Muscle of leg (tissue), 16 donors: ENCODE measurements at places on chromosomes 12 and 14. TPM values are rescaled to one million over a fixed set of nuclear protein-coding genes. Genes with fewer than 3 reads are reported as not detected.

DNA sequence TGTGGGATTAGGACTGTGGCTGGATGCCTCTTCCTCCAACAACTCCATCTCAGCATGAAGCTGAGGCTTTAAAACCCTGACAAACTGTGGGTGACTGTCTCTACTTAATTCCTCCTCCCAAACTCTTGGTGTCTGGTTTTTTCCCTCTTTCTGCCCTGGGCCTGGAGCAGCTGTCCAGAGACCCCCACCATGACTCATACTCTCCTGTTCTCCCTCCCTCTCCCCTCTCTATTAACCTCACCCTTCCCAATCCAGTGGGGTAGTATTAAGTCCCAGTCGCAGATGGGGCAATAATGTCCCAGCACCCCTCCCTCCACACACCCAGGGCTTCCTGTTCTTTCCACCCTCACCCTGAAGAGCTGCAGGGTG, 2.0 kb upstream of the DNAJC14 start:
- peak; percentile 74 for DNase-seq

DCP1B gene
- polyA plus RNA-seq = 11.1 TPM

DNA sequence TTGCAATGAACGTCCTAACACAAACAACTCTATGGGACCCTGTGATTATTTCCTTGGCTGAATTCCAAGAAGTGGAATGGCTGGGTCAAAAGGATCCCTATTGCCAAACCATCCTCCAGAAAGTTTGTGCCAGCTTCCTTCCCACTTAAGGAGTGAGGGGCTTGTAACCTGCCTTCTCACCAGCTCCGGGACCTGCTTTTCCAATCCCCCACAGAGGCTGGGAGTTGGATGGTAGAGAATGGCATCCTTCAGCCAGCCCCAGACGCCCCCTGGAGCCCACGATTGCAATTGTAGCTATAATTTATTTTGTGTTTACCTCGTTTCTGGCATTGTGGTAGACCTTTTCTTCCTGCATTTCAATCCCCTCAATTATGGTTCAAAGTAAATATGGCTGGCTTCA, 9.7 kb upstream of the ZDHHC22 start:
- no peak for DNase-seq

DPF3 gene
- polyA plus RNA-seq = 1.8 TPM

GRCh38 chr14:24095271-24096068, 1.4 kb downstream of the PCK2 start:
- peak; percentile 41 for DNase-seq

DNA sequence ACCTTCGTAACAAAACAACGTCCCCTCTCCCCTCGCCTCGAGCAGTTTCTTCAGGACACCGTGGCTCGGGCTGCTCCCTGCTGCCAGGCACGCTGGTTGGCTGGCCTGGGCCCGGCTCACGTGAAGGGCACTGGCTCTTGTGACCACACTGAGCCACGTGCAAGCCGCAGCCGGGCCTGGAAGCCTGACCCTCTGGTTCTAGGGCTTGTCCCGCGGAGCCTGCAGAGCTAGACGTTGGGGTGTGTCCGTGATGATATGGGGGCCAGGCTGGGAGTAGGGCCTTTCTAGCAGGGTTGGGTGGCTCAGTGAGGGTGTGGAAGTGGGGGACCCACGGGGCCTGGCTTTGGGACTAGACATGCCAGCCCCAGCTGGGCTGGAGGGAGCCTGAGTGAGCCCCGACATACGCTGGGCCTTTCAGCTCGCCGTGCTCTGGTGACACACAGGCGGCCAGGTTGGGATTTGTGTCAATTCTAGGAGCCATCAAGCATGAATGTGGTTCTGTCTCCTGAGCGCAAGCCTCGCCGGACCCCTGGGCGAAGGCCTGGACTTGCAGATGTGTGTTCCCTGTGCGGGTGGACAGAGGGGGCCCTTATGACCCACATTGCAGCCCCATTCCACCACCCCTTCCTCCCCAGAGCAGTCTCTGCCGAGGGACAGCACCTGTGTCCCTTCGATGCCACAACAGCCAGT, 13.6 kb upstream of the AMN start:
- DNase-seq = no peak

DNA sequence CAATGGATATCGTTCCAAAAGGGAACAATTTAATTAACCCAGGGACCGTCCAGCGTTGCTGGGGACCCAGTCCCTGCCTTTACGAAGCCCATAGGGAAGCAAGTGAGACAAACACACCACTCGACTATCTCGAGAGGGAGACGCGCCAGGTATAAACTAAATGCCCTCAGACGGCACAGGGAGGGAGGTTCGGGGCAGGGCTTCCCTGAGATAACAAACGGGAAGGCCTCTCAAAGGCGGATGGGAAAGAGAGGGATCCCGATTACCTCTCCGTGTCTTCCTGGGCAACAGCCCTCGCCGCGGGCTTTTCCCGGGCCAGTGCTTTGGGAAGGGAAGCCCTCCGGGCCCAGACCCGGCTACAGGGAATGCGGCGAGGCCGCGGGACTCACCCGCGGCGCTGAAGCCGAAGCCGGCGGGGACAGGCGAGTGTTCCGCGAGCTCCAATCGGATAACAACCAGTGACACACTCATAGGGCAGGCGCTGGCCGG, 390 bp downstream of the BRAP start:
- DNase-seq = peak; percentile 15

- no peak for DNase-seq
Observed at GRCh38 chr12:113794774-113795173, 171.4 kb downstream of the RBM19 start.

DNA sequence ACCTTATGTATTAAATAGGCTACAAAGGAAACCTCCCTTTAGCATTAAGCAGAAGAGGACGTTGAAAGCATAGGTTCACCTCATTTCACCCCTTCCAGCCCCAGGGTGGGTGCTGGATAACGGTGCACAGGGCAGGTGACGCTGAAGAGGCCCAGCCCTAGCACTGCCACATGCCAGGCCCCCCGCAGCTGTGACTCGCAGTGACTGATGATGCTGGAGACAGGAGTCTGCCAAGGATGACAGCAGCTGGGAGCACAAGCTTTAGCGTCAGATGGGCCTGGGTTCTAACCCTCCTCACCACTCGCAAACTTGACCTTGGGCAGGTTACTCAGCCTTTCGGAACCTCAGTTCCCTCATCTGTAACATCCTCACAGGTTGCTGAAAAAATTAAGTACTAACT, 76.7 kb downstream of the TBK1 start:
- DNase-seq = peak; percentile 60

C1R gene
- 98.9 TPM for polyA plus RNA-seq

DNA sequence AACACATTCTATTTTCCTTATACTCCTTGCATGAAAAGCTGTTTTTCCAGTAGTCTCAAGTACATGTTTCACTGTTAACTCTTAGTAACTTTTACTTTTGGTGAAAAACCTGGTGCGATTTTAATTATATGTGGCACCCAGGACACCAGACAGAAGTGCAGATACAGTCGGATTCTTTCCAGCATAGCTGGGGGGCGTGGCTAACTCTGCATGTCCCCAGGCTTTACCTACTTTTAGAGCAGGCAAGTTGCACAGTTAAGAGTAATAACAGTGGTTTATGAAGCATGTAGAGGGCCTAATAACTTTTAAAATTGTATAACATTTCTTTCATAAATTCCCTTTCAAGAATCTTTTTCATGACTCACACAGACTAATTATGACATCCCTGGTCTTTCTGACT, 70.7 kb downstream of the HSD17B6 start:
- no peak for DNase-seq

GRCh38 chr14:42617005-42617404, 1010.3 kb downstream of the LRFN5 start:
- DNase-seq = no peak

SDR39U1 gene
- polyA plus RNA-seq = 52.7 TPM

CIROP gene
- not detected for polyA plus RNA-seq

PPP1R36 gene
- polyA plus RNA-seq = 0.73 TPM

DNA sequence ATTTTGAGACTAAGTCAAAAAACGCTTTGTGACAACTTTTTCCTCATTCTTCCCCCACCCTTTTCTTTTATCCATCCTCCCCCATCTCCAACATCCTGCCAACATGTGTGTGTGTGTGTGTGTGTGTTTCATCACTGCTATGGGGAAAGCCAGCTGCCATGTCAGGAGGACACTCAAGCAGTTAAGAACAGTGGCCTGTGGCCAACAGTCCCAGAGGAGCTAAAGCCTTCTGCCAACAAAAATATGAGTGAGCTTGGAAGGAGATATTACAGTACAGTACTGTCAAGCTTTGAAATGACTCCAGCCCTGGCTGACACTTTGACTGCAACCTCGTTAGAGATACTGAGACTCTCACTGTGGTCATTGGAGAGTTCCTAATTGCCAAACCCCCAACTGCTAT, 5.0 kb upstream of the CSRP2 start:
- DNase-seq = peak; percentile 78

GRCh38 chr12:6332459-6332858, 9.4 kb downstream of the TNFRSF1A start:
- DNase-seq = no peak

AMN gene
- 0.45 TPM for polyA plus RNA-seq

DNA sequence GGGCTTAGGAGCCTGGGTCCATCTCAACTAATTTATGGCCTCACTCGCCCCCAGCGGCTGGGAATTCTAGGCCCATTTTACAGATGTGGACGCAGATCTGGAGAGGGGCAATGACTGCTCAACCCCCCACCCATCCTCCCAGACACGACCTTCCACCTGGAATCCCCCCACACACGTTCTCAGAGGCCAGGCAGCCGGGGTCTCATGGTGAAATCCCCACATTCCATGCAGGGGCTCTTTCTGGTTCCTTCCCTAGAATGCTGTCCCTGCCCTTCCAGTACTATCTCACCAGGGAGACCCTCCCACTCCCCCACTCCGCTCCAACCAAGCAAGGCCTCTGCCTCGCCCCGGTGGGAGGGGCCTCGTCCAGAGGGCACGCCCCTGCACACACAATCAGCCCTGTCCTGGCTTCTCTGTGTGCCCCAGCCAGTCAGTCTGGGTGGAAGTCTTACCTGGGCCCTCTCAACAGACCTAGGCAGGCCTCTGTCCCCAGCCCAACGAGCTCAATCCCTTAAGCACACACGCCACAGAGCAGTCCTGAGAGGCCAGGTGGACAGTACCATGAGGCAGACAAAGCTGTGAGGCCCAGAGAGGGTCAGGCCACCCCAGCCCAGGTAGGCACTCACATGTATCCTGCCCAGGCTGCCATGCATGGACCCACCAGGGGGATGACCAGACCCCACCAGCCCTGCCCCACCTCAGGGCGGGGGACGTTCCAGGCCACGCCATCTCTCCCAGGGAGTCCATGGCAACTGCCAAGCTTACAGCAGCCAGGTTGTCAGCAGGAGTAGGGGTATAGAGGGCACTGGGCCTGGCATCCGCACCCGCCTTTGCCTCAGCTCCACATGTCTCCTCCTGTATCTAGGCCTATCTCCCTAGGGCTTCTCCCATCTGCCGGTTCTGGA, 1.3 kb upstream of the ANKRD9 start:
- peak; percentile 62 for DNase-seq

CPM gene
- 5.5 TPM for polyA plus RNA-seq

DNA sequence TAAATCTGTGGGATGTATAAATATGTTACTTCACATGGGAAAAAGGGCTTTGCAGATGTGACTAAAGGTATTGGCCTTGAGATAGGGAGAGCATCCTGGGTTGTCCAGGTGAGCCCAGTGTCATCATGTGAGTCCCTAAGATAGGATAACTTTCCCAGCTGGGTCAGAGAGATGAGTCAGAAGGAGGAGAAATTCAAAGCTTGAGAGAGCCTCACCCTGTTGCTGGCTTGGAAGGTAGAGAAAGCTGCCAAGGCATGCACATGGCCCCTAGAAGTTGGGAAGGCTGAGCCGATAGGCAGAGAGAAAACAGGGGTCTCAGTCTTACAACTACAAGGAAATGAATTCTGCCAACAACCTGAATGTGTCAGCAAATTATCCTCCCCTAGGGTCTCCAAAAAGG, 213.0 kb downstream of the ADGRD1 start:
- DNase-seq = peak; percentile 10

CACNB3 gene
- polyA plus RNA-seq = 21.4 TPM

DNA sequence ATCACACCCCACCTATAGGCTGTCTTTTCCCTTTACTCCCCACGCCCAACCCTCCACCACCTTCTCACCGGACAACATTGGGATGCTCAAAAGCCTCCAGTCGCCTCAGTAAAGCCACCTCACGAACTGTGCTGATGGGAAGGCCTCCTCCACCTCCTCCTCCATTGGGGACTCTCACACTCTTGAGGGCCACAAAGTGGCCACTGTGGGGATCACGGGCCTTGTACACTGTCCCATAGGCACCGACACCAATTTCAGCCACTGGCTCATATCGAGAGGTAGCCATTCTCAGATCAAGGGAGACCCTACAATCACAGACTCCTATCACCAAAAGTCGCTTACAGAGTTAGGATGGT, 700 bp downstream of the CDK4 start:
- DNase-seq = no peak

CEBPE gene
- 0.21 TPM for polyA plus RNA-seq

GRCh38 chr12:108523365-108523764, 8.3 kb downstream of the FICD start:
- DNase-seq = no peak

- DNase-seq = no peak
Observed at GRCh38 chr12:2185751-2186341, 133.1 kb downstream of the CACNA1C start.

DNA sequence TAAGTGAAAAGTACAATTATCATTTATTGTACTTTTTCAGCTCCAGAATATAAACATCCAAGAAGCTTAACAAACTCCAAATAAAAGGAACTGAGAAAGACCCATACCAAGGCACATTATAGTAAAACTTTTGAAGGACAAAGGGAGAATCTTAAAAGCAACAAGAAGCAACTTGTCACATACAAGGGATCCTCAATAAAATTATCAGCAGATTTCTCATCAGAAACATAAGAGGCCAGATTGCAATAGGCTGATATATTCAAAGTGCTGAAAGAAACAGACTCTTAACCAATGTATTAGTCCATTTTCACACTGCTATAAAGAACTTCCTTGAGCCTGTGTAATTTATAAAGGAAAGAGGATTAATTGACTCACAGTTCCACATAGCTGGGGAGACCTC, 48.3 kb downstream of the TTC7B start:
- DNase-seq = no peak

GRCh38 chr12:113348849-113349536, 9.4 kb upstream of the PLBD2 start:
- DNase-seq = no peak

DNA sequence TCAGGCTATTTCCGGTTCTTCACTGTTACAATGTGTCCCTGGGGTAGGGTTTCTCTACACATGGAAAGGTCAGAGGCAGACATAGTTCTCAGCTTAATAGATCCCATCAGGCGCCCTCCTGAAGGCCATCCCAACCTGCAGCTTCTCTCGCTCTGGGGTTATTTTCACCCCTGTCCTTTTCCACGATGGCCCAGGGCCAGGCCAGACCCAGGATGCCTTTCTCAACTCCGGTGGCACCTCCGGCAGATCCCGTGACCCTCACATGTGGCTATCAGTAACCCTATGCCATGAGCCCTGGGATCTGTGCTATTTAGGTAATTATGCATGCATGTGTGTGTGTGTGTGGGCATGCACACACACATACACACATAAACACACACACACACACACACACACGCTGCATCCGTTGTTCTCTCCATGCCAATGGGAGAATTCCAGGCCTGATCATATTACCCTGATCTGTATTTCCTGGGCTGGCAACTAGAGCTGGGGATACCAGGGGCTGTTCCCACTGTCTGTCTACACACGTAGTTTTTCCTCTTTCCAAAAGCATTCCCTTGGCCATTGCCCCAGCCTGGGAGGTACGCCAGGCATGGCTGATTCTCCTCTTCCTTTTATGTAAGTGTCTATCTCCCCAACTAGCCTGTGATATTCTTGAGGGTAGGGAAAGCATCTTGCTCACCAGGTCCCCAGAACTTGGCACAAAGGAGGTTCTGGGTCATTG, 51.2 kb upstream of the NOS1 start:
- peak; percentile 68 for DNase-seq

COL2A1 gene
- 185 TPM for polyA plus RNA-seq

GRCh38 chr12:25433581-25434325, 119.3 kb downstream of the LMNTD1 start:
- no peak for DNase-seq

- peak; percentile 97 for DNase-seq
Observed at GRCh38 chr12:107091989-107092641, 1.2 kb downstream of the CRY1 start.
